Natural killer cell (primary cell): ENCODE measurements at places on chromosomes 5 and 9.

DNA sequence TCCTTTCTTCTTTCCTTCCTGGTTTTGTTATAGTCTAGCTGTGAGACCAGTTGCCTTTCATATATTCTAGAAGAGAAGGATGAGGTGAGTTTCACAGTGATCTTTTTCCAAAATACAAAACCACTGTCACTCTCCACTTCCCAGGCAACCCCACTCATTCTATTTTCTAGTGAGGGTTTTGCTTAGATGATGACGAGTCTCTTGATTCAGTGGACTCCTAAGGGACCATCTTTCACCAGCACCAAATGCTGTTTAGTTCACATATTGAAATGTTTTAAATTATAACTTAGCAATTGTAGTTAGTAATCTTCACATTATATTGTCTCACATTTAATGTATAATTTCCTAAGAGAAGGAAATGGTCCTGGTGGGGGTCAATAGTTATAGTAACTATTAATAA, 25.2 kb downstream of the PIK3R1 start:
- no peak for DNase-seq

DNA sequence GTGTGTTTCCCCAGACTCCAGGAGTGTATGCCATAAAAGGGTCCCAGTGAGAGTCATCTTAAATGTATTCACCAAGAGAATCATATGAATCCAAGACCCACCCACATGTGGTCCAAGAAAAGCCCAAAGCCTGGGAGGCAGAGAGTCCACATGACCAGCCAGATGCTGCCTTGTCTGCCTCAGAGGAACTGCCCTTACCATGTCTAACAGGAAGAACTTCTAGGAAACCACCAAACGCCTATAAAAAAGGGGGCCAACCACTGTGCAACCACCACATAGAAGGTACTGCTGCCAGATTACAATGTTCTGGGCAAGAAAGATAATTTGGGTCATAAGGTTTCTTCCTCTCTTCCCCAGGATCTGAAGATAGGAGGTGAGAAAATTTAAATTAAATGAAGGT, 129.8 kb upstream of the SLC24A2 start:
- DNase-seq, result no peak

DNA sequence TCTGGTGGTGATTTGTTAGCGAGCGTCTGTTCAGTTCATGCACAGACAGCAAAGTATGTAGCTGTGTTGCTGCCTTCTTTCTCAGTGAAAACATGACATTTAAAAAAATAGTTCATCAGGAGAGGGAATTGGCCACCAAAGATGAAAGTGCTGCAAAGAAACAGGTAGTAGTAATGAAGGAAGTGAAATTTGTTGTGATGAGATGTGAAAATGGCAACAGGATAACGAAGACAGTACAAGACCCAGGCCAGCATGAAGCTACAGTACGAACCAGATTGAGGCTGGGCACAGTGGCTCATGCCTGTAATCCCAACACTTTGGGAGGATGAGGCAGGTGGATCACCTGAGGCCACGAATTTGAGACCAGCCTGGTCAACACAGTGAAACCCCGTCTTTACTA, 136.0 kb downstream of the SMARCA2 start:
- DNase-seq, result no peak

GRCh38 chr5:139910901-139911300, 115.3 kb downstream of the PSD2 start:
- DNase-seq, result no peak

GRCh38 chr9:29778281-29778849, 2205.1 kb upstream of the C9orf72 start:
- DNase-seq, result no peak

DNA sequence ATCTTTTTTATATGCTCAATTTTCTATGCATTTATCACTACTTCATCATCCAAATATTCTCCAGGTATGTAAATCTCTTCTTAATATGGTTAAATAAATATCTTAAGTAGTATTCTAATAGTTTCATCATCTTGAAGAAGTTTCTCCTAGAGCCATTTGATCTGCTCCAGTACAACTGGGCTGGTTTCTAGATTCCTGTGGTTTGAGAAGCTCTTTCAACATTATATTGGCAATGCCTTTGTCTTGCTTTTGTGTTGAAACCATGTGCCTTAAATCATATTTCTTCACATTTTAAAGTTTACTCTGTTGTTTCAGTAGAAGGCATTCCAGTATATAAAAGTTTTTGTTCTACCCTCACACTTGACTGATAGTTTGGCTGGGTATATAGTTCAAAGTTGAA, 27.6 kb downstream of the MBLAC2 start:
- DNase-seq, result no peak

DNA sequence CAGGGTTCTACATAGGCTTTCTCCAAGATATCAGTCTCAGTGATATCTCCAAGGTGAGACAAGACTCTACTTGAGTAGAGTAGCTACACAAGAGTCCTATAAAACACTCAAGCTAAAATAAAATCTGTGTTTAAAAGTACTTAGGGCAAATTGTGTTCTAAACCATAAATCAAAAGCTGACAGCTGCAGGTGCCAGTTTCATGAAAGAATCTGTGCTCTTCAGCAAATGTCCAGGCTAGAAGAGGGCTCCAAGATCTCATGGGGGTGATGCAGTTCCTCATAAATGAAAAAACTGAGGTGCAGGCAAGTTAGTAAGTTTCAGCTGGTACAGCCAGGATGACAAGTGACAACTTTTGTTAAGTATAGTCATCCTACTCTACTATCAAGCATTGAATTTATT, 142.8 kb upstream of the TNPO1 start:
- no peak for DNase-seq

GRCh38 chr5:90386099-90386710, 23.4 kb downstream of the CETN3 start:
- peak; percentile 18 for DNase-seq

- DNase-seq, result no peak
Observed at GRCh38 chr5:149247726-149248125, 23.9 kb upstream of the AFAP1L1 start.

GRCh38 chr5:67268231-67269021, 71.8 kb upstream of the CD180 start:
- DNase-seq, result no peak

DNA sequence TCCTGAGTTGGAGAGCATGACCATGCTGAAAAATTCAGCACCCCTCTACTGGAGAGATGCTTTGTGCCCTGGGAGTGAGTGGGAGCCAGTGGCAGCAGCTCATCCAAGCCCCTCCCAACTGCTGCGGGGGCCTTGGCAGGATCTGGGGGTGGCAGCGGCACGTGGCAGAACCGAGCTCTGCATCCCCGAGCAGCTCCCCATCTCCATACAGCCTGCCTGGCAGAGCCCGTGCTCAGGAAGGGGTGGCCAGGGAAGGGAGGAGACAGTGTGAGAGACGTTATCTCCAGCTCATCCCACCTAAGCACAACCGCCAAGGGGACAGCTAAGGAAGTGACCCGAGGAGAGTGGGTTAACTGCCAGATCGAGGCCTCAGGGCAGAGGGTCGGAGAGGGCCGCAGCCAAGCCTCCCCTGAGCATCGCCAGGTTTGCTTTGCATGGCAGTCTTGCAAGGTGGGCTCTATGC, 17.2 kb upstream of the DPM2 start:
- DNase-seq, result no peak

GRCh38 chr5:129541648-129542251, 81.7 kb downstream of the ADAMTS19 start:
- no peak for DNase-seq

- no peak for DNase-seq
Observed at GRCh38 chr9:128587453-128587852, 35.1 kb downstream of the SPTAN1 start.

DNA sequence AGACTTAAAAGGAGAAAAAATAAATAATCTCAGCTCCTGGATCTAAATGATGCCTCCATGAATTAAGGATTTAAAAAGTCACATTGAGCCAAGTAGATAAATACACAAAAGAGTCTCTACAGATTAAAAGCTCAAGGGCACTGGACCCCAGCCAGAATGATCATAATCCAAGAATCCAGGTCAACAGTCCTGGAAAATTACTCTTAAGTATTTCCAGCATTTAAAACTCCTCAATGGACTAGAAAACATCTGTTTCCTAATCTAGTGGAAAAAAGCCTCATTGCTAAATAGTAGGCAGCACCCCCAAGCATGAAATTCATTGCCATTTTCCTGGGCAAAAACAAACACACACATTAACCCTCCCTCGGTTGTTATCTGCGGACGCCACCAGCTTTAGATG, 96.8 kb downstream of the FRMD3 start:
- DNase-seq, result no peak

DNA sequence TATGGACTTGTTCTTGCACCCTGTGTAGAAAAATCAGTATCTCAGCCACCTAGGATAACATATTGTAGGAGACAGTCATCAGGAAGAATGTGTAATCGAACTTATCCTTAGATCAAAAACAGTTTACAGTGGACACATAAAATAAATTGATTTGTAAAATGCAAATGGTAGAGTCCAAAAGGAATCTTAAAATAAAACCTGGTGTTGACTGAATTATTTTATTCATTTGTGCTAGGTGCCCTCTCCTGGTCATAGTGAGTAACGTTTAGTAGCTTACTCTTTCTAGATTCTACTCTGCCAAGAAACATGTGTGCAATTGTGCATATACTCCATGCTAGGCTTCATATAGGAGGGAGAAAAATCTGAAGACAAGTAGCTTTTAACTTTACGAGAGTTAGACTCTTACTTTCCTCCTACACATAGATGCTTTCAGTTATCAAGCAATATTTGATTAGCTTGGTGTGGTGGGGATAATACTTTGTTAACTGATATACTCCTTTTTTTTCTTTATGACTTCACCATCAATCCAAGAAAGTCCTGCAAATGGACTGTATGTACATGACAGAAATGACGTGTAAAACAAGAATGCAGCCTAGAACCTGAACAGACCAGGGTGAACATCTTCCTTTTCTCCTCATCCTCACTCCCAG, 23.7 kb upstream of the LOX start:
- DNase-seq, result peak; percentile 13

GRCh38 chr9:108552459-108553040, 303.2 kb downstream of the ACTL7B start:
- no peak for DNase-seq

DNA sequence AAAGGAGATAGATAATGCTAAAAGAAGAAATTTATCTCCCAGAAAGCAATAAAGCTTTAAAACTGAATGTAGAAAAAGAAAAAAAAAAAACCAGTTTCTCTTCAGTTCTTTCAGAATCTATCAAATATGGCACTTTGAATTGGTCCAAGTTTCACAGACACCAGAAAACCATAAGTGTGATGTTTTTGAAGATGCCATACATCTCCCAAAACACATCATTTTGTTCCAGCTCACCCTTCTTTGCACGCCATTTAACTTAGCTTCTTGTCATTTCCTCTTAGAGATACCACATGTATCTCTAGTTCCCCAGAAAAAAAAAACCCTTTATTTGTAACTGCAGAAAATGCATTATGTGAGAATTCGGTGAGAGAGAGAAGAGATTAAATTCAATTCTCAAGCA, 46.1 kb upstream of the MAMDC2 start:
- no peak for DNase-seq

GRCh38 chr9:125436613-125437443, 175.2 kb downstream of the GAPVD1 start:
- no peak for DNase-seq

DNA sequence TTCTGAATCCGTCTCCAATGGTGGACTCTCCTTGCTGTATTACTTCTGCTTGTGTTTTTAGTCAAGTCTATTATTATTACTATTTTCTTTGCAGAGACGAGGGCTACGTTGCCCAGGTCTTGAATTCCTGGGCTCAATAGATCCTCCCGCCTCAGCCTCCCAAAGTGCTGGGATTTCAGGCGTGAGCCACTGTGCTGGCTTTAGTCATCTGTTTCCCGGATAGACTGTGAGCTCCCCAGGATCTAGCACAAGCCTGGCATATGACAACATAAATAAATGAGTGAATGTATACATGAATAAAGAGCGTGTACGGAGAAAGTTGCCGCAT, 439 bp upstream of the DDX46 start:
- no peak for DNase-seq

DNA sequence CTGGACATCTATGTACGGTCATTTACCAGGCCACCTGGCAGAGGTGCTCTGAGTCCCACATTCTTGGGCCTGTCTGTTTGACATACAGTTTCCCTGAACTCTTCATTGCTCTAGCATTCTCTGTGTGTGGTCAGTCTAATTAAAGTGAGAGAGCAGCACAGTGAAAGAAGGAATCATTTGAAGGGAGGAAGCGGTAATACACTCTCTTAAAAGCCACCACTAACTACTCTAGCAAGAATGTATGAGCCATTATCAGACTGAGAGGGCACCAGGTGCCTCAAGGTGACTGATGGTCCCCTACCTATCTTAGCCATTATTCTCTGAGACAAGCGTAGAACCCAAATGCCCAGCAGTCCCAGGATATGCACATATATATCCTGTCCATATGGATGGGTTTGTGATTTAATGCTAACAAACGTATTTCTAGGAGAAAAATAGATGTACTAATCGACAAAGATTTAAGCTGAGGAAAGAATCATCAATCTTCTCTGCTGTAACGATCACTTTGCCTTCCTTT, 527.2 kb downstream of the PRELID2 start:
- no peak for DNase-seq

- DNase-seq, result no peak
Observed at GRCh38 chr5:65577141-65577540, 14.0 kb downstream of the PPWD1 start.

DNA sequence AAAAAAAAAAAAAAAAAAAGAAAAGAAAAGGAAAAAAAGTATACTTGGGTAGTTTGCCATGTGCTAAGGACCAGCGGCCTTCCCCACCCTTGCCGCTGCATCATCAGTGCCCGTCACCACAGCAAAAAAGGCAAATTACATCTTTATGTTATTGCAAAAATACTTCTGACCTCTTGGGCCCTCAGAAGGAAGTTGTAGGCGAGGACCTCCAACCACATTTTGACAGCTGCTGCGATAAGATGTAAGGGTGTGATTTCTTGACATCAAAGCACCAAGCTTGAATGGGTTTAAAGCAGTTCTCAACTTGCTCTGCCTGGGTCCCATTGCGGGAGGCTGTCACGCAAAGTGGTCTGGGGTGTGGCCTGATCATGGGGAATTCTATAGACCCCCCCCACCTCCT, 39.2 kb downstream of the DMRT1 start:
- DNase-seq, result peak; percentile 48

GRCh38 chr9:112166176-112167140, 8.6 kb downstream of the SUSD1 start:
- DNase-seq, result no peak

- no peak for DNase-seq
Observed at GRCh38 chr9:121690316-121690715, 38.9 kb downstream of the DAB2IP start.

DNA sequence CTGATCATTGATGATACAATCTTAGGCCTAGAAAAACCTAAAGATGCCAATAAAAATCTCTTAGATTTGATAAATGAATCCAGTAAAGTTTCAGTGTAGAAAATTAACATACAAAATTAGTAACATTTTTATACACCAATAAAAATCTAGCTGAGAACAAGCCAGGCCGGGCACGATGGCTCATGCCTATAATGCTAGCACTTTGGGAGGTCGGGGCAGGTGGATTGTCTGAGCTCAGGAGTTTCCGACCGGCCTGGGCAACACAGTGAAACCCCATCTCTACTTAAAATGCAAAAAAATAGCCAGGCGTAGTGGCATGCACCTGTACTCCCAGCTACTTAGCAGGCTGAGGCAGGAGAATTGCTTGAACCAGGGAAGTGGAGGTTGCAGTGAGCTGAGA, 84.4 kb downstream of the SLCO6A1 start:
- no peak for DNase-seq
